ENCODE measurements at places on chromosomes 12 and 14.

- DNase-seq: no peak
Observed at GRCh38 chr12:116563262-116563661, 4.1 kb downstream of the MAP1LC3B2 start.

DNA sequence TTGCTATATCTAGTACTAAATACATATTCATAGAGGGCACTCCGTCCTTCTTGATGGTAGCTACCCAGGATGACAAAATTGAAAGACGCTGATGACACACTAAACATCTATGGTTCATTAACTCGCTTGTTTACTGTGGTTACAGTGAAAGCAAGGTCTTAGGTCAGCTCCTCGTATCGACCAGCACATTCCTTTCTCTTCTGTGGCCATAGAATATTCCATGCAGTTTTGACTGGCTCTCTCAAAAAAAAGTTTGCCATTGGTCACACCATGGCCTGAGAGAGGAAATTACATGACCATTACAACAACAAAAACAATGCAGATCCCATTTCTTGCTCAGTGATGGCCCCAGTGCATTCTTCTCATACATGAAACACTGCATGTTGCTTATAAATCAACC lies 411.4 kb upstream of the SOX5 start:
- no peak for DNase-seq

GRCh38 chr12:6839482-6840201 lies 1.1 kb upstream of the GNB3 start:
- no peak for DNase-seq

- no peak for DNase-seq
Observed at GRCh38 chr12:117091758-117092510, 7.3 kb downstream of the TESC start.

DNA sequence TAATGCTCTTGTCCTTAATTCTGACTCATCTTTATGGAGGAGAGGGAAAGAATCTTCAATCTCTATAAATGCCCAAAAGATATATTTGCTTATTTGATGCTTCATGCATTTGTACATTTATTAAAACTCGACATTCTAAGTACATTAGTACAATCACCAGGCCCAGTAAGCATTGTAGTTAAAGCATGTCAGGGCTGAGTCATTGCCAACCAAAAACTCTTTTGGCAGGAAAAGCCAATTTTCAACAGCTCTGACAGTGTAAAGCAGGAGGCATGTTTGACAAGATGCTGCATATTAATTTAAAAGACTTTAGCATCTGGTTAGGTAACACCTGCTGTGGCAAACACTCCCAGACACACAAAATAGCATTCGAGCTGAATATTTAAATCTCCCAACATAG lies 290.9 kb downstream of the PPFIA2 start:
- no peak for DNase-seq

GRCh38 chr12:21675096-21675495 lies 17.5 kb upstream of the LDHB start:
- DNase-seq: no peak

- DNase-seq: no peak
Observed at GRCh38 chr12:105426766-105427165, 96.3 kb downstream of the C12orf75 start.

DNA sequence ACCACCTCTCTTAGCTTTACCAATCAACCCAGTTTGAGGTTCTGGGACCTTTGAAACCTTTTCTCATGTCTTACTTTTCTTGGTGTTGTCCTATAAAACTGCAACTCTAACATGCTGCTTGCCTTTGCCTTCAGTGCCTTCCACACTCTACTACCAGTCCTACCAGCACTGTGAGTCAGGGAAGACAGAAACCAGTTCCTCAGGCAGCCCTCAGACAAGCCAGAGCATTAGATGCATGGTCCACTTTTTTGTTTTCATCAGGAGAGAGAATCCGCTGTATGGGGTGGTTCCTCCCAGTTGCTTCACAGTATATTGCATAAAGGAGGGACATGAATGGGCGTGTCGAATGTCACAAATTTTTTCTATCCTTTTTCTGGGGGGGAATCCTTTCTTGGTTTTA lies 17.3 kb upstream of the KLRB1 start:
- DNase-seq: no peak

DNA sequence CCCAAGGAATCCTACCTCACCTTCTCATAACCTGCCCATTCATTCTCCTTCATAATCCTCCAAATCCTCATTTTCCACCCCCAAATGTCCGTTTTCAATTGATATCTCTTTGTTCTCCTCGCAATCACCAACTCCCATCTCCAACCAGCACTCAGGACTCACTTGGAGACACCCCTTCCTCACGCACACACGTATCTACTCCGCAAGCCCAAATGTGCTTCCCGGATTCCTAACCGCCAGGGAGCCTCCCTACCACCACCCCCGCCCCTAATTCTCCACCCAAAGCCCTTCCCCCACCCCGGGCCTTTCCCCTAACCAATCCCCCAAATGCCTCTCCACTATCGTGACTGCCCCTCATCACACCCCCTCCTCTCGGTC lies 304 bp downstream of the KCTD10 start:
- no peak for DNase-seq

DNA sequence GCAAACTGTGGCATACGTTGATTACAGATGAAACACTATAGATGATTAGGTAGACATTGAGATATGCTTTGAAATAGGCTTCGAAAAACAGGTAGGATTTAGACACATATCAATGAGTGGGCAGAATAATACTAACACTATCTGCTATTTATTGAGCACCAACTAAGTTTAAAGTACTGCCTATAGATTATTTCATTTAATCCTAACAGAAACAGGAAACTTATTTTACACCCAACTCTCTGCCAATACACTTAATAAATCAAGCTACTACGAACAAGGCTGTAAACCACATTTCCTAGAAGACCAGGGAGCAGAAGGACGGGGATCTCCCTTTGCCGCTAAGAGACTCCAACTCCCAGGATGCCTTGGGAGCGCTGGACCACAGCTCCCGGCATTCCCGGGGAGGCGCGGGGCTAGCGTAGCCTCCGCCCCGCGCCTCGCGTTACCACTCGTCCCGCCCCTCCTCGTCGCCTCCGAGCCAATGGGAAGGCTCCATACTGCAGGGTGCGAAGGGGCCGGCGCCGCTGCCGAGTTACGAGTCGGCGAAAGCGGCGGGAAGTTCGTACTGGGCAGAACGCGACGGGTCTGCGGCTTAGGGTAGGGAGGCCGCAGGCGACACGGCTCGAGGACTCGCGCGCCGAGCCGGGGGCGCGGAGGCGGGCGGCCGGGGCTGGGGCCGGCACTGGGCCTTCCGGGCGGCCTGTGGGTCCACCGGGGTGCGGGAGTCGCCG lies at the start of gene VRK1:
Gene VRK1, plus strand, starts transcription at position 532 of the 731 bp plus-strand sequence. CDS start 36,090 bp downstream, outside the sequence.
- peak; percentile 94 for DNase-seq

DNA sequence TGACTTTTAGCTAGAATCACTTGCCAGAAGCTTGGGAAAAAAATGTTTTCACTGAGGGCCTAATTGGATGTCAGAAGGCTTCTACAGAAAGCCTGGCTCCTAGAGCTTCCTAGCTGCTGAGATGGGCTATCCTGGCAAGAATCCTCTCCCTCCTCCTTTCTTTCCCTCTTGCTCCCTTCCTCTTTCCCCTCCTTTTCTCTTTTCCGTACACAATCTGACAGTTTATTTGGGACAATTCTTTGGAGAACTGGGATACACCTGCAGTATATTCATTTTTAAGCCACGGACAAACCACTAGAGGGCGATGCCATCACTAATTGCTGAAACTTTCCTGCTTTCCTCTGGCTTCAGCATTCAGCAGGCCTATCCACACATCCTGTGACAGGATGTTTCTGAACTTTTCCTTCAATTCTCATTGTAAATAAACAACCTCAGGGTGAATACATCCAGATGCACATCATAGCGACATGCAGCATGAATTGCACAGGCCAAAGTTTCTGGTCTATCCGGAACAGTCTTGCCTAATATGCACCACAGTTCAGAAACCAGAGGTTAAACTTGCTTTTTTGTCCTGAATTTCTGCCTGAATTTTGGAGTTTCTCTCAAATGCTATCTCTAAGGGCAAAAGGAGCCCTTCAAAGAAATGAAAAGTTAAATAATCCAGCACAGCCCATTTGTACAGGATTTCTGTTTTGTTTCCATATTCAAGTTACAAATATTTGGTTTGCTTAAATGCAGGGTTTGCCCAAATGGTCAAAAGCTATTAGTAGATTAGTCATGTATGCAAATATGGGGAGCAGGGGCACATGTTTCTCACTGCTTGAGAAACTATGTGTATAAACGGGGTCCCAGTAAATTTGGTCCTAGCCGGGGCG lies 142.8 kb downstream of the PAWR start:
- DNase-seq: peak; percentile 4

DNA sequence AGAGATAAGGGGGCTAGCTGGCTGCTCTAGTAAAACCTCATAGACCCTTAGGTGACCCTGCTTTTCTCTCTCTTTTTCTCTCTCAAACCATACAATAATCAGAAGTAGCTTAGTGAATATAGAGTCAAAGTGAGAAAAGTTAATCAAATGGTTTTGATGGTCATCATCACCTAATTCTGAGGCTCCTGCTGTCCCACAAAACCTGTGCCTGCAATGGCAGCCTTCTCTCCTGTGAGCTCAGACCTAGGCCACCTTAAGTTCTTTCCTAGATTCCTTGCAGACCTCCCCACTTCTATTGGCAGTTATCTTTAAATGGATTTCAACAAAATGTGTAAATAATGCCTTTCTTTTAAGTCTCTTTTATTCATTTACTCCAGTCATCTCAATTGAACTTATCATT lies 1.5 kb upstream of the RPAP3 start:
- DNase-seq: no peak

DNA sequence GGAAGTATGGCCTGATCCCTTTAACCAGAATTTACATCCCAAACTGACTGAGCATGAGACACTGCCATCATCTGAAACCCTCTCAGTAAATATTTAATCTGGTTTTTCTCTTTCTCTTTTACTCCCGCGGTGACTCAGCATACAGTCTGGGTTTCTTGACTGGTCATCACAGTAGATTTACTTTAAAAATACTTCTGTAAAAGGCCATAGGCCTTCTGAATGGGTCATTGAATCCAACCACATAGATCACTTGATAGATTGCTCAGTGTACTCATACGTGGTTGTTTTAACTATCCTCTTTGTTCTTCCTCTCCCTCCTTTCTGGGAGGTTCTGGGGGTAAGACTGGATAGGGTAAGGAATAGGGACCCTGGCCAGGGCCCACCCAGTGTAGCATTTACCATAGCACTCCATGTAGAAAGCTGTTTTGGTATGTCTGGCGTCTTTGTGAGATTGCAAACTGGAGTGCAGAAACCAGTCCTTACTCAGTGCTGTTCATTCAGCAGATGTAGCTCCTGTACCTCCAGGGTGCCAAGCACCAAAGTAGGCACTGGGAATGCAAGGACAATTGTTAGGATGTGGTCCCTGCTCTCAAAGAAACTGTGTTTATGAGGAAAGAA lies 165.7 kb downstream of the SRGAP1 start:
- DNase-seq: no peak

DNA sequence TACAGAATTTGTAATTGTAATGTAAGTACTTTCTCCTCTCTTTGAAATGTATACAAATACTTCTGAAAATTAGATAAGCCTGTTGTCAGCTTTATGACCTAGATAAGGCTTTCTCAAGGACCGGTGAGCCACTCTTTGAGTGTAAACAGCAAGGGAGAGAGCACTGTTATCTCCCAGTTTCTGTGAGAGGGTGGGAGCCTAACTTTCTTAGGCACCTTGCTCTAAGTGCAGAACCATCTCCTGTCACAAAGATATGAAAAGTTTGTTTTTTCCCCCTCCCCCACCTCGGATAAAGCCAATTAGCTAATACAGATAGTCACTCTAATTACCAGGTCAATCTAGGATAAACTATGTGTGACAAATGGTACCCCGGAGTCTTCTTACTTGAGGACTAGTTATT lies 35.8 kb downstream of the CAPS2 start:
- DNase-seq: no peak

DNA sequence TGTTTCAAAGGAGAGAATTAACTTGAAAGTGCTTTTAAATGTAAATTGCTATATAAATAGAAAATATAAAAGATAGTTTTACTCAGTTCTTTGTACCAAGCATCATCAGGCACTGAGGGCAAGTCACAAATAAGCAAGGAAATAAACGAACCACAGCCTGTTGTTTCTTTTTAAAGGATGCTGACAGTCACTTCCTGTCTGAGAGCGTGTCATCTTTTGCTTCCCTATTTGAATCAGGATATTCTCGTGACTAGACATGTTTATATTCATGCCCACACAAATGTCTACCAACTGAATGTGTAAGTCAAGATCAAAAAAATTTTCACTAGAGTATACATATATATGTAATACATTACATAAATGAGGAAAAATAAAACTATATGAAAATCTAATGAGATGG lies 31.4 kb upstream of the SLC2A13 start:
- no peak for DNase-seq

DNA sequence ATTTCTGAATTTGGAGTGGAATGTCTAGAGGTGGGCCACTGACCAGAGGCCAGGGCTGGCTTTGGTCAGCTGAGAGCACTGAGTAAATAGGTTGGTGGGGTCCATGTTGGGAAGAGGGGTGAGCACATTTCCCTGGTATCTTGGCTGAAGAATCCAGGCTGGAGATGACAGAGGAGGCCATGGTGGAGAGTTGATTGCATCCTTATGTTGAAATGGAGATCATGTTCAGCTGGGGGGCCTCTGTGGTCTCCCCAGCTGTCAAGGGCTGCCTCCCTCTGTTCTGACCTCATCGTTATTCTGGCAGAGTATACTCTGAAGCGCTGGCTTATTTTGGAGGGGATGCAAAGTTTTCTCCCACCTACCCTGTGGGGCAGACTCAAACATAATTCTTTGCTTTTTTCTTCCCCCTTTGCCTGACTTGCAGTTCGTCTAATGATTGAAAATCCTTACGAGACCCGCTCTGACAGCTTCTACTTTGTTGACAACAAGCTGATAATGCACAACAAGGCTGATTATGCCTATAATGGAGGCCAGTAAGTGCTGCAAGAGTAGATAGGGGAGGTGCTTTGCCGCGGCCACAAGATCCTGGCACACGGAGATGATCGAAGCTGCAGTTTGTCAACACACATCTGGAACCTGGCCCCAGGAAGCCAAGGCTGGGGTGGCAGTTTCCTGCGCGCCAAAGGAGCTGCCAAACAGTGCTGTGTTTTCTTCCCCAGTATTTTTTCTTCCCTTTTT lies 6.0 kb upstream of the ACADS start:
- DNase-seq: no peak

DNA sequence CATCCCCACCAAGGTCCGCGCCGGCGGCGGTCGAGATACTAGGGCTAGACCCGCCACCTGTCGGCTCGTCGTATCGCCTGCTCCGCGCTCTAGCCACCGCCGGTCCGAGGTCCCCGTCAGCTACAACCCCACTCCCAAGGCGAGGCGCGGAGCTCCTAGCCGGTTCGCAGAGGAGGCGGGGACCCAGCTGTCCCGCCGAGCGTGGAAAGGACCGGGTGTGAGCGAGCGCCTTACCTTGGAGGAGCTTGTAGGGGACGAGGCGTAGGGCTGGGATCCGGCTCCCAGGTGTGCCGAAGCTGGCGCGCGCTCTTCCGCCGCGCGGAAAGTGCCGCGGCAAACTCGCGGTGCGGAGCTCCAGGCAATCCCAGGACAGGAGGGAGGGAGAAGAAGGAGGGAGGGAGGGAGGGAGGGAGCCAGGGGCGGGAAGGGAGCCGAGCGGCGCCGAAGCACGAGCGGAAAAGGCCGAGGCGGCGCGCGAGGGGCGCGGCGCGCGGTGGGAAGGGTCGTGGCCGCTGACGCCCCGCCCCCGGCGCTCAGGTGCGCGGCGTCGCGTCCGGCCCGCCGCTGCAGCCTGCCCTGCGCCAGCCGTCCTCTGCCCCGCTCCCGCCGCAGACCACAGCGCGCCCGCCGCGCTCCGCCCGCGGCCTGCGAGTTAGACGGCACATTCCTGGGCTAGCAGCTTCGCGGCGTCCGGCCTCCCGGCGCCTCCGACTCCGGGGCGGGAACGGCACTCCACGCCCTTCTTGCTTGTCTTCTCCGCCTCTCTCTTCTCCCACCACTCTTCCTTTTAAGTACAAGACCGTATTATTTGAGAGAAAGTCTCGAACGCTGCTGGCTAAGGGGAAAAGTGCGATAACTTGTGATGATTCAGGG lies at the start of gene PAWR:
Gene PAWR, minus strand, starts transcription at position 327 of the 873 bp plus-strand sequence. CDS start 720 bp downstream, outside the sequence.
- DNase-seq: peak; percentile 62

All from activated T-cell treated with anti-CD3 and anti-CD28 coated beads, Interleukin-2, amount 50 U/mL, for 72 hours (primary cell).